ENCODE measurements at places on chromosomes 2 and 18. TPM values are rescaled to one million over a fixed set of nuclear protein-coding genes. Genes with fewer than 3 reads are reported as not detected.

The B4GALT6 gene
- 0.77 TPM for total RNA-seq

The METTL8 gene
- 7.7 TPM for total RNA-seq

The VWA3B gene
- 0.16 TPM for total RNA-seq

The CNOT11 gene
- 5.6 TPM for total RNA-seq

The RAMP1 gene
- total RNA-seq, result 2.7 TPM

The SLC23A3 gene
- total RNA-seq, result 0.63 TPM

The TP53I3 gene
- 99.1 TPM for total RNA-seq

The FLACC1 gene
- total RNA-seq, result 0.43 TPM

The HAUS1 gene
- total RNA-seq, result 34.5 TPM

The MTLN gene
- 54.7 TPM for total RNA-seq

The KCNJ3 gene
- not detected for total RNA-seq

The ZNF804A gene
- total RNA-seq, result 4.7 TPM

The CIAO1 gene
- 62.4 TPM for total RNA-seq

The ZSWIM2 gene
- not detected for total RNA-seq

The CMPK2 gene
- total RNA-seq, result 0.47 TPM

The NEU2 gene
- total RNA-seq, result not detected

The CGREF1 gene
- total RNA-seq, result 0.69 TPM

The EFHD1 gene
- not detected for total RNA-seq

The ALKAL2 gene
- total RNA-seq, result not detected

The RTP5 gene
- not detected for total RNA-seq

The CFAP65 gene
- under 0.01 TPM for total RNA-seq

The KIF3C gene
- total RNA-seq, result 13.2 TPM

The FKBP7 gene
- 56.4 TPM for total RNA-seq

The CAMKMT gene
- 8.2 TPM for total RNA-seq

The KIF1A gene
- under 0.01 TPM for total RNA-seq

The TNS1 gene
- total RNA-seq, result 88.8 TPM

The CRYGB gene
- total RNA-seq, result not detected

The GREB1L gene
- not detected for total RNA-seq

The ITPRID2 gene
- total RNA-seq, result 193 TPM

The CRYBA2 gene
- total RNA-seq, result not detected

The ZDBF2 gene
- 7.6 TPM for total RNA-seq

The CRYGD gene
- total RNA-seq, result not detected

The CAVIN2 gene
- total RNA-seq, result 25.4 TPM

The LAMA1 gene
- total RNA-seq, result 1.5 TPM

The RAB17 gene
- total RNA-seq, result 0.17 TPM

The DNAH6 gene
- total RNA-seq, result 0.17 TPM

The CROCC2 gene
- total RNA-seq, result 0.26 TPM

The INSIG2 gene
- 4.1 TPM for total RNA-seq

The IL1RN gene
- total RNA-seq, result 0.16 TPM

The CIDEA gene
- total RNA-seq, result 0.63 TPM

The GNLY gene
- total RNA-seq, result not detected

The PPM1B gene
- 32.5 TPM for total RNA-seq

The KATNAL2 gene
- total RNA-seq, result 3.8 TPM

The CCDC121 gene
- total RNA-seq, result 3.0 TPM

All from bronchial smooth muscle cell (primary cell).